SK-MEL-5 (cell line): ENCODE measurements at places on chromosomes 4 and X. TPM values are rescaled to one million over a fixed set of nuclear protein-coding genes. Genes with fewer than 3 reads are reported as not detected.

The TRIM60 gene
- not detected in 2 replicates for total RNA-seq

The FRG2 gene
- 0.05 TPM in 1 of 2 replicates, not detected in the other for total RNA-seq

The MAGEB16 gene
- not detected in 2 replicates for total RNA-seq

The WDR17 gene
- 9.9 and 10.7 TPM in 2 replicates for total RNA-seq

The SLITRK4 gene
- 0.34 and 0.40 TPM in 2 replicates for total RNA-seq

The C4orf50 gene
- total RNA-seq, result 0.03 TPM in 2 replicates

The SLC16A2 gene
- 0.13 and 0.53 TPM in 2 replicates for total RNA-seq

GRCh38 chr4:155164718-155165117 lies 43.7 kb upstream of the NPY2R start:
- no peak for DNase-seq

DNA sequence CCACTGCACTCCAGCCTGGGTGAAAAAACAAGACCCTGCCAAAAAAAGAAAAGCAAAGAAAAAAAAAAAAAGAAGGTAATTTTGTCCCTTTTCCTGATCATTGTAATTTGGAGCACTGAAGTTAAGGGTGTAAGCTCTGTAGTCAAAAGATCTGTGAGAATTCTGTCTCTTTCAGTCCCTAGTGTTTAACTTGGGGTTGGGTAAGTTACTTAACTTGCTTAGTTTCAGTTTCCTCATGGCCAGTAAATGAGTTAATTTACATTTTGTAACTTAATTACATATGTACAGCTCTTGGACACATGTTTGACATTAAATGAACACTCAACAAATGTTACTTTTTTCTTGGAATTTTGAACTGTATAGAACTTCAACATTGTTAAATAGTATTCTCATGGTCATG lies 10.9 kb upstream of the UBE2K start:
- no peak for DNase-seq

DNA sequence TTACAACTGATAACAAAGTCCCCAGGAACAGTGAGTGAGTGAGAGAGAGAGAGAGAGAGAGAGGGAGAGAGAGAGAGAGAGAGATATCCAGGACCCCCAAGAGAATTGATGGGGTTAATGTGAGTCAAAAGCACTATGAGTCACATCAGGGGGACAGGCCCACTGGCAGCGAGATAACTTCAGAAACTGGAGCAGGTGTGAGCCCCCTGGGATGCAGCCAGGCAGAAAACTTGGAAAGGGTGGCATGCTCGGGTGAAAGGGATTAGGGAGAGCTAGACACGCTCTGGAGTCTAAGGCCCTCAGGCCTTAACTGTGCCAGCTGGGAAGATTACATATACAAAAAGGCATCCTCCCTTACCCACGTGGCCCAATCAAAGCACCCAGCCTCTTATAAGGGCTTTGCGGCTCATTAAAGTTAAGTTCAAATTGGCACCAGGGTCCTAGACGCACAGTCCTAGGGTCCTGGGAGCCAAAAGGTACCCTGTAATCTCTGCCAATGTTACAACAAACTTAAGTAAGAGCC lies 841 bp downstream of the ACOT9 start:
- DNase-seq, result peak; percentile 62

DNA sequence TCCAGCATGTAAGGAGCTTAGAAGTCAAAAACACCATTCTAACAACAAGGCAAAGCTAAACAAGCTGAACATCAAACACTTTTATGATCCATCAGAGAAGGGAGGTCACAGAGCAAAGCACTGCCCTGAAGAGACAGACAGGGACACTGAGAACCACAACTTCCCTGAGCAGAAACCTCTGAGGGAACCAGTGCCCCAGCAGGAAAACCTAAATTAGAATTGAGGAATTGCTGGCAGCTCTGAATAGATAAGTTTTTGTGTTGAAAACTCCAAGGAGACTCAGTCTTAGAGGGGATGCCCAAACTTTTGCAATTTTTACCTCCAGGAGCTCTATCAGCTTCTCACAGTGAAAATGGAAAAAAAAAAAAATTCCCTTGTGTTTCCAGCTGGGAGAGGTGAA lies 83.0 kb upstream of the MAPK10 start:
- DNase-seq, result no peak

- DNase-seq, result no peak
Observed at GRCh38 chrX:48776818-48777439, 9.5 kb upstream of the GATA1 start.

- DNase-seq, result peak; percentile 35
Observed at GRCh38 chrX:68234171-68234910, 199.0 kb downstream of the OPHN1 start.

DNA sequence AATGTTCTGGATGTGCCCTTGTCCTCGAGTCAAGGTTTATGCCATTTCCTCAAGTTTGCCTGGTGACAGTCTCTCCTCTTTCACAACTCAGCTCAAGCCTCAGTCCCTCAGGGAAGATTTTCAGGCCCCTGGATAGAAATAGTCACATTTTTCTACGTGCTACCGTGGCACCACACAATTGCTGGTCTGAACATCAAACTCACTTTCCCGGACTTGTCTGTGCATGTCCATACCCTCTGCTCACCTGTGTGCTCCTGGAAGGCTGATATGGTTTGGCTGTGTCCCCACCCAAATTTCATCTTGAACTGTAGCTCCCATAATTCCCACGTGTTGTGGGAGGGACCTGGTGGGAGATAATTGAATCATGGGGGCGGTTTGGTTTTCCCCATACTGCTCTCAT lies 129.7 kb downstream of the HS3ST1 start:
- DNase-seq, result no peak

- DNase-seq, result no peak
Observed at GRCh38 chr4:69668680-69669079, 15.6 kb upstream of the UGT2A1 start.
